ENCODE measurements at places on chromosomes 1 and 21.

DNA sequence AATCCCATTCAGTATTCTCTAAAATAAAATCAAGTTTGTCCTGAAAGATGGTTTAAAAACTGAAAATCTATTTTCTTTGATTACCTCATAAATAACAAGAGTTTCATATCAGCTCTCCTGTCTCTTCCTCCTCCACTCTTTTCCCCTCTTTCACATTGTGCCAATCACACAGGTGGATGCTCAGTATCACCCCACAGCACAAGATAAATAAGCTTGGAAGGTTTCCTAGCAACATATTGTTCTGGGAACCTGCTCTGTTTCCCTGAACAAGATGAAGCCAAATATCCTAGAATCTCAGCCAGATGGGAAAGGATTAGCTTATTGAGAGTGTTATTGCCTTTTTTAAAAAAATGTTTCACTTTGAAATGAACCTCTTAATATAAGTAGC is 45.7 kb upstream of the CACYBP start:
- DNase-seq: no peak

DNA sequence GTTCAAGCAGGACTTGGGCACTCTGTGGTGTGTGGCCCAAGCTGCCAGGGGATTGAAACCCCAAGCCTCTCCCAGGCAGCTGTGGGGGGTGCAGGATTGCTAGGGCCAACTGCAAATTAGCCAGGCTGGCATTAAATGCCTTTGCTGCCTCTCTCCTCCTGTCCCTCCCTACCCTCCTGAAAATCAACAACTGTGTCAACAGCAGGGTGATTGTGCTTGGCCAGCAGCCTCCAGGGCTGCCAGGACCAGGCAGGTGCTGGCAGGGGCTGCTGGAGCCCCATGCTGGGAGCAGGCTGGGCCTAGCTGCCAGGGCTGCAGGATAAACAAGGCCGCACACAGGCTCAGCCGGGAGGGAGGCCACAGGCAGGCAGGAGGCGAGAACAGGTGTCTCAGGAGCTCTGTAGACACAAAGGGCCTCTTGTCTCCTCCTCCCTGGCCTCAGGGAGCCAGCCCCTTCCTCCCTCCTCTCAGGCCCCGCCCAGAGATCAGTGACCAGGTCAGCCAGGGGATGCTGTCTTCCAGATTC is 11.4 kb downstream of the SOX13 start:
- DNase-seq: no peak

GRCh38 chr1:20645414-20645813 is 12.2 kb downstream of the PINK1 start:
- no peak for DNase-seq

DNA sequence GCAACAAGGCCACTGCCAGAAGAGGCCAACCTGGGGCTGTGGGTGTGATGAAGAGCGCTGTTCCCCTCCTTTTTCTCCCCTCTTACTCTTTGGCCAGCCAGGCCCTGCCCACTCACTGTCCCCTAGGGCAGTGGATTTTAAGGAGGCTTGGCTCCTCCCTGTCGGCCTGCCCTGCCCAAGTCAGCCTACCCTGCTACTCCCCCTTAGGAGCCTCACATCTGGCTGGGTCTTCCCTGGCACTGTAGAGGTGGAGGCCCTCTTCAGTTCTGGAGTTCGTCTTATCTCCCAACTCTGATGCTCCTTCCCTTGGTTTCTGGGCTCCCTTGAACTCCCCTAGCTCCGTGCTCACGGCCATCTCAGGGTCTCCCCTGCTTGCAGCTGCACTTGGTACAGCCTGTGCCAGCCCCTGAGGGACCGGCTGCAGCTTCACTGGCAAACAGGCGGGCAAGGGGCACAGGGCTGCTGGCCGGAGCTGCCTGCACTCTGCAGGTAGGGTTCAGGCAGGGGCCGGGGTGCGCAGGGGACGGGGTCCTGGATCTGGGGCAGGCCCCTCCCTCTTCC is 4.0 kb downstream of the AMPD2 start:
- no peak for DNase-seq
